Adrenal gland (tissue), 19 donors: ENCODE measurements at places on chromosomes 13 and 19. TPM values are rescaled to one million over a fixed set of nuclear protein-coding genes. Genes with fewer than 3 reads are reported as not detected.

DNA sequence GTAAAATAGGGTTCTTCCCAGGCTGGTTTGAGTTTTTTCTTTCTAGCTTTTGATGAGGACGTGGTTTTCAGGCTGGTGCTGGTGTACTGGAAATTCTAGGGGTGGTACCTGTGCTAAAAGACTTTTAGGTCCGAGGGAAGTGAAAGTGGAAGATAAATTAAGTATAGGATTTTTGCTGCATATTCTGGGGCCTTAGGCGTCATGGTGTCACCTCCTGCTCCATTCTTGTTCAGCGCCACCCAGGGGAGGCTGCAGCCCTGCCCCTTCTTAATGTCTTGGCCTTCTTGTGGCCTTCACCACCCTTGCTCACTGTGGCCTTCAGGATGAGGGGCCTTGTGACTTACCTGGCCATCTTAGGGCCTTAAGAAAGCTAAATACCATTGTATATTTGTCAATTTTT lies 12.4 kb downstream of the ZNF552 start:
- no peak overlapping the region for H3K4me3 ChIP-seq
- H3K27ac ChIP-seq, result no peak overlapping the region
- H3K36me3 ChIP-seq, result no peaks in the 10 kb centered on the region
- no peak for DNase-seq
- H3K4me1 ChIP-seq, result peaks cover 39% of the 10 kb centered on the region

DNA sequence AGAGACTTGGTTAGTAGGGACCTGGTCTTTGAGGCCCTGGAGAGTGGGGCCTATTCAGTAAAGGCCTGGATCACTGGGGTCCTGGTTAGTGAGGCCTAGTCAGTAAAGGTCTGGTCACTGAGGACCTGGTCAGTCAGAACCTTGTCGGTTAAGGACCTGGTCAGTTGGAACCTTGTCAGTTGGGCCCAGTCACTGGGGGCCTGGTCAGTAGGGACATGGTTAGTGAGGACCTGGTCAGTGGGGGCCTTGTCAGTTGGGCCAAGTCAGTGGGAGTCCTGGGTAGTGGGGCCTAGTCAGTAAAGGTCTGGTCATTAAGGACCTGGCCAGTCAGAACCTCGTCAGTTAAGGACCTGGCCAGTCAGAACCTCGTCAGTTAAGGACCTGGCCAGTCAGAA lies 43.2 kb upstream of the TPM4 start:
- no peak overlapping the region for H3K27ac ChIP-seq
- no peaks in the 10 kb centered on the region for H3K4me1 ChIP-seq
- no peaks in the 10 kb centered on the region for H3K27me3 ChIP-seq

DNA sequence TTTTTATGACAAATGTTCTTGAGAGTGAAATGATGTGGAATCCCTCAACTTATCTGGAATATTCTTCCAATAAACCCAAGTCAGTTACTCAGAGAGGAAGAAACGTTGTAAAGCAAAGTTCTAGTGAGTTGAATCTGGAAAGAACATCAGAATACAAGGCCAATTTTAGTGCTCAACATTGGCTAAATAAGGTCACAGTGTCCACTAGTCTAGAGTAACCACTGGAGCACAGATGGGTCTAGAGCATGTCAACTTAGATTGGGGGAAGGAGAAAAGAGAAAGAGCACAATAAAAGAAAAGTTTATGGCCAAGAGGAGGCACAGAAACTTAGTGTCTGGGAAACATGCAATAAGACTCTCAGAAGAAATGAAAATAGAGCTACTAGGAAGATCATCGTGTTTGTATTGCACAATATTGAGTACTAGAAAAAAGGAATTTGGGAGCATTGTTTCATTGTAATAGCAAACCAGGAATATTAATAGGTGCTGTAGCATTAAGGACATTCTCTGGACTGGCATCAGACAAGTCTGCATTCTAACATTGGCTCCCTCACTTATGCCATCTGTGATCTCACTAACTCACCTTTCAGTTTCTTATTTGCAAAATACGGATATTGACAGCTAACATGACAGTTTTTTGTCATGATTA lies 1318.5 kb downstream of the PCDH9 start:
- no peak overlapping the region for H3K4me3 ChIP-seq
- DNase-seq, result no peak
- peaks cover 12% of the 10 kb centered on the region for H3K4me1 ChIP-seq
- H3K27me3 ChIP-seq, result no peaks in the 10 kb centered on the region

GRCh38 chr19:35439921-35440320 lies 8.1 kb upstream of the FFAR2 start:
- H3K27ac ChIP-seq, result no peak overlapping the region
- H3K4me3 ChIP-seq, result no peak overlapping the region
- DNase-seq, result no peak
- peaks cover 30% of the 10 kb centered on the region for H3K4me1 ChIP-seq

- no peak overlapping the region for H3K27ac ChIP-seq
- H3K4me3 ChIP-seq, result no peak overlapping the region
- no peaks in the 10 kb centered on the region for H3K4me1 ChIP-seq
- H3K27me3 ChIP-seq, result no peaks in the 10 kb centered on the region
Observed at GRCh38 chr13:107585469-107586180, 629.7 kb downstream of the LIG4 start.

DNA sequence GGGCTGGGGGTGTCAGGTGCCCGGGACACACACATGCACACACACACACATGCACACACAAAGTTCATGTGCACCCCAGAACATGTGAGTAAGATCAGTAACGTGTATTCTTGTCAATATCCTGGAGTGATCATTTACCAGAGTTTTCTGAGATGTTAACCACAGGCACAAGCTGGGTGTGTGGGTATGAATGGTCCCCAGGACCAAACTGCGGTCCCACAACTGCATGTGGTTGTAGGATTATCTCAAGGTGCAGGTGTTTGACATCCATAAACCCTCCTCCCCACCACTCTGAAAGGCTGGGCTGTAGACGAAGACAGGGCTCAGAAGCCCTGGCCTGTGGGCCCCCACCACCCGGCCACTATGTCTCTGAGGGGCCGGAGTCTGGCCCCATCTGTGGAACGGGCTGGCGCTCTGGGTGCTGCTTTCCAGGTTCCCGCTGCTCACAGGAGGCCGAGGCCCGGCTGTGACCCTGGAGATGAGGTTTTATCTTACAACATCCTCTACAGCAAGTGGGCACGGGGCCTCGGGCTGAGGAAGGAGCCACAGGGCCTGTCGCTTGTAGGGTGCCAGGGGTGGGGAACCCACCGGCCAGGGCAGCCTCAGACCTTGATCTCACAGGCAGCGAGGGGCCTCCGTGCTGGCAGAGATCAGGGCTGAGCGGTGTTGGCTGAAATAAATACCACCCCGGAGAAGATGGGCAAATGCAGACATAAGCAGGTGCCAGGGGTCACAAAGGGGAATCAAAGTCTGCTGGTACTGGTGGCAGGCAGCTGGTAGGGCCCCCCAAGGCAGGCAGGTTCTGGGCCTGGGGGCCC lies 4.3 kb downstream of the F2RL3 start:
- H3K27ac ChIP-seq, result no peak overlapping the region
- no peak for DNase-seq
- H3K36me3 ChIP-seq, result no peaks in the 10 kb centered on the region

- peak; percentile 56 for DNase-seq
- H3K36me3 ChIP-seq, result no peaks in the 10 kb centered on the region
- peak overlapping the region; percentile 73 for H3K27ac ChIP-seq
- H3K4me3 ChIP-seq, result no peak overlapping the region
Observed at GRCh38 chr19:7191946-7192691, 102.1 kb downstream of the INSR start.

The CATSPERD gene
- total RNA-seq, result not detected
